Astrocyte of the hippocampus (primary cell): ENCODE measurements at places on chromosomes 6 and 20.

DNA sequence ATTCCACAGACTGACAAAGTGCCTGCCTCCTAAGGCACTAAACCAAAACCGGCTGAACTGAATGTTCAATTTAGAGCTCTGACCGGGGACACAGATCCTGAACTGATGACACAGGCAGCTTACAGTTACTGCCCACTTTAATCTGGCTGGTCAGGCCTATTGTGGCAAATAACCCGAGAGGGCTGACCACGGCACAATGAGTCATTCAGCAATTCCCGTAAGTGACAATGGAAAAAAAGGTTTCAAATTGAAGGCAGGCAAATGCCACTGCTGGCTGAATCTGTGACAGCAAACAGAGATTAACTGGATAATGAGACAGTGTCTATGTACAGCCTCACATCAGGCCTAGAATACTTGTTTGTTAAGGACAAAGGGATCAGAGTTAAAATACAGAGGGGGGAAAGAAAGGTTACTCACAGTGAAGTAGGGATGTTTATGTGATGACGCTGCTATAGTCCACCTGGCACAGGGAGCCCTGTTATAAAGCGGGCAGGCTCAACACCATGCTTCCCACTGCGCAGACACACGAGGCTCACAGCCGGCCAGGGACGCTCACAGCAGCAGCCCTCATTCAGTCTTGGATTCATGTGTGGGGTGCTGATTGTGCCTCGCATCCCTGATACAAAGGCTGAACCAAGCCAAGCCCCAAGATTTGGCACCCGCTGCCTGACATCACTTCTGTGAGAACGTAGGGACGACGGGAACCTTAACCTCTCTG is 54.4 kb downstream of the RTN4IP1 start:
- peak; percentile 92 for DNase-seq

DNA sequence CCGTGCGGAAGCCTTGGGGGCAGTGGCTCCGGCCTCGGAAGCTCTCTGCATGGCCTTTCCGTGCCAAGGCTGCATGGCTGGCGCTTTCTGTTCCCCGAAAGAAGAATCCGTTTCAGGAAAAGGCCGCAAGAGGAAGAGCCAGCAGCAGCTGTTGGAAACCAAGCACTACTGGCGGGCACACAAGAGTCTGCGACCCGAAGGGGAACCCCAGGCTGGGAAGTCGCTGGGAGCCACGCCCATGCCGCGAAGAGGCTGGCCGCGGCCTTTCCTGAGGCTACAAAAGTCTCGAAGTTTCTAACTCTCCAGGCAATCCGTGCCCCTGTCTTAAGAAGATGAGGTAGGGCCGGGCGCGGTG is at the start of gene CGAS:
CGAS (minus strand) TSS at position 191 of the 355 bp plus-strand sequence; CDS start at position 75, 116 bp downstream.
- DNase-seq = no peak

GRCh38 chr20:1567392-1568162 is 10.1 kb upstream of the SIRPD start:
- DNase-seq = peak; percentile 7

GRCh38 chr20:8322662-8323217 is 190.7 kb downstream of the PLCB1 start:
- DNase-seq = no peak

DNA sequence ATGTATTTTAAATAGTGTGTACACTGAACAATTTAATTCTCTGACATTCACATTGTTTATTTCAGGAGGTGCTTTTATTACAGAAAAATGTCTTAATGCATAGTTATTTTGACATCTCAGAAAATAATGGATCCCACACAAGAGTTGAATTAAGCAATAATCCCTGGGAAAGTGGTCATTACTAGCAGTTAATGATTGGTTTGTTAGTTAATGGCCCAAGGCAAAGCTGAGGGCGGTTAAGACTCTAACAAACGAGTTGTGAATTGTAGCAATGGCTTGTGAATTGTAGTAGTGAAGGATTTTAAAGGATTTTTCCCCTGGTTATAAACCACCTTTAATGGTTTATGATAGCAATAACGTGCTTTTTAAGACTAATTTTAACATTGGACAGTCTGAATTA is 1316.0 kb upstream of the GJE1 start:
- no peak for DNase-seq

DNA sequence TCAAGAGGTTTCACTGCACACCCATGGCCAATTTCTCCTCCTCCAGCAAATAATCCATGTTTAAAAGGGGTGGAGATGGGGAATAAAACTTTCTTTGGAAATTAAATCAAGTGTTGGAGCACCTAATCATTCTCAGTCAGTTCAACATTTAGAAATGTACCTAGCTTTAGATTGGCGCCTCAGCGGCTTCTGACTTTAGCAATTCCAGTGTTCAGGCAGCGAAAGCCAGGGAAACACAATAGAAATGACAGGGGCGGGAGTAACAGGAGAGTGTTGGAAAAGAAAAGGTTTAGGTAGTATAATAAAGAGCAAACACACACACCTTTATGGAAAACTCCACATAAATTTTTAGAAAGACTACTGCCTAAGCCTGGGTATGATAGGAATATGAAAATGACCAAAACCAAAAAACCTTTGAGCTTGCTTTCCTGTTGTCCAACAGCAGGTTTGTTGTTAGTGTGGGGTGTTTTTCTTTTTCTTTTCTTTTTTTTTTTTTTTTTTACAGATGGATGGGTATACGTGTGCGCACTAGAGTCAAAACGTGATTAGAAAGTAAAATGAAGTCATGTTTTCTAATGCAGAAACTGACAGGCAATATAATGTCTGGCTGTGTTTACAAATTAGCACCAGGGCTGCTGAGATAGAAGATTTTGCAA is 7.7 kb downstream of the TFAP2A start:
- no peak for DNase-seq

GRCh38 chr20:1015181-1015580 is 13.1 kb upstream of the RSPO4 start:
- no peak for DNase-seq
